ENCODE measurements at places on chromosomes 3 and 15.

DNA sequence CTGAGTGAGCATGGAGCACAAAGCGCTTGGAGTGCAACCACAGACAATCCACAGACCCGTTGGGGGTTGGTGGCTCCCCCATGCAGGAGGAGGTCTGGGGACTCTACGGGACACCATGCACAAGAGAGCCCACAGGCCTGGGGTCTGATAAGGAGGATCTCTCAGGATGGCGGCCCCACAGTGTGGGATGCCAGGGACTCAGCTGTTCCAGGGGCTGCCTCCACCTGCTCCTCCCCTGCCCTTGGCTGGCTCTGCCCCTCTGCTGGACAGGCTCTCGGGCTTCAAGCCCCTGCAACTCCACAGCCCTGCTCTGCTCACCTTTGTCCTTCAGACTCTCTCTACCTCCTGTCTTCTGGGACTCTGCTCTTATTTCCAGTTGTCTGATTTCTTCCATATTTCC, 184.5 kb upstream of the CHRNA7 start:
- DNase-seq: no peak

DNA sequence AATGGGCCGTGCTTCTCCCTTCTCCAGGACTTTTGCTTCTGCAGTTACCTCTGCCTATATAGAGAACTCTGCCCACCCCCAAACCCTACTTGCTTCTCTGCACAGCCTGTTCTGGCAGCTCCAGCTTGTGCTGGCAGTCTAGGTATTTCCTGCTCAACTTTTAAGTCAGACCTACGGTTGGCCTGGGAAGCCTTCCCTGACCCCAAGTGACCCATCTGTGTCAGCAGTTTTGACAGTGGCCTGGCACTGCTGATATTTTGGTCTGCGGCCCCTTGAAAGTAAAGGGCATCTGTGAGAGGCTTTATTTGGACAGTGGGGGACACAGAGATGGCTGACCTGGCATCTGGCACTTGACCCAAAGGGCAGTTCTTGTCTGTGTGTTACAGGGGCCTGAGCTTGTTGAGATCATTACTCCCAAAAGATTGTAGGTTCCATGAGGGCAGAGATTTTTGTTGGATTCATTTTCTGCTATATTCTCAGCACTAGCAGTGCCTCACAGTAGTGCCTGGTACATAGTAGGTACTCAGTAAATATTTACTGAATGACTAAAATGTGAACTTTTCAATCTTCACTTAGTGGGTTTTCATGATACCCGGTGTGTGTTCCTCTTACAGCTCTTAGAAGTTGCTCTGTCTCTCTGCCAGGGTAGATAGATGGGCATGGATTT, 55.2 kb upstream of the TRAK1 start:
- DNase-seq: no peak

DNA sequence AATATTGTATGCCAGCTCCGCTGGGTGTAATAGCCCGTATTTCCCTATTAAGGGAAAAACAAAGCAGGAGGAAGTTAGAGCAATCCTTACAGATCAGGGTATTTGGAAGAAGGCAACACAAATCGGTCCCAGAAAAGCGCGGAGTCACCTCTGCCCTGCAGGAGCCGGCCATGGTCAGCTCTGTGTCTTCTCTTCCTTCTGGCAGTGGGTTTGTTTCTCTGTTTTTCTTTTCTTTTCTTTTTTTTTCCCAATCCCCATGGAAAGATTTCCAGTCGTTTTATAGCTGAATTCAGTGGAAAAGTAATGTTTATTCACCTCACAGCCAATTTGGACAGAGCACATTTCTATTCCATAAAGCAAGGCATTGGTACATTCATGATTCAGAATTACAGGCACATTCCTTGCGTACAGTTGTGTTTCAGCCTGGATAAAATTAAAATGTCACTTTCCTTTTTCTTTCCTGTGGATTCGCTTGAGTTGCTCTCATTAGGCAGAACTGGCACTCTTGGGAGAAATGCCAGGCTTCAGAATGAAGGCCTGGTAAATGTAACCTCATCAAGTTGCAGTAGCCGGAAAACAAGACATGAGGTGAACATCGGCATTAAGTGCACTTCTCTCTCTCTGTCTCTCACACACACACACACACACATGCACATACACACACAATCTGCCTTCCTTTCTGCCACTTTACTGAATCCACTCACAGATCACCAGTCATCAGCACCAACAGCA, 204.5 kb upstream of the UBE2E1 start:
- DNase-seq: no peak

- peak; percentile 64 for DNase-seq
Observed at GRCh38 chr15:90001683-90002427, 731 bp downstream of the ZNF710 start.

GRCh38 chr3:74089814-74090213, 465.1 kb upstream of the PDZRN3 start:
- DNase-seq: no peak

- DNase-seq: no peak
Observed at GRCh38 chr3:64766440-64766839, 78.6 kb upstream of the ADAMTS9 start.

GRCh38 chr3:183641882-183642281, 6.5 kb downstream of the KLHL24 start:
- no peak for DNase-seq

DNA sequence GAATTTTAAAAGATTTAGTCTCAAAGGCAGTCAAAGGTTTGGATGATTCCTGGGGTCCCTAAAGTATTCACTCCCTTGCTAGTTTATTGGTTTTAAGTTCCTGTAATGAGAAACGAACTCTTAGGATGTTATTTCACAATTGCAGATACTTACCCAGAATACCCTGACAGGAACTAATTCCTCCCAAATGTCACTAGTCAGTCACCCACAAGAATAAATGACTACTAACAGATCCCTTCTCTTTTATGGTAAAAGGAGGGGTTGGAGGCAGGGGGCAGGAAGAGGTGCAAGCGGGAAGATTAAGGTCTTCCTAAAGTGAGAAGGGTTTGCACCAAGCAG, 174.2 kb upstream of the SLC2A2 start:
- no peak for DNase-seq
